Endothelial cell (in vitro differentiated cells): ENCODE measurements at places on chromosomes 6 and 20.

- DNase-seq = no peak
Measured at GRCh38 chr6:157253017-157253416, 70.3 kb downstream of the TMEM242 start.

- no peak for DNase-seq
Measured at GRCh38 chr6:35223396-35223795, 9.6 kb downstream of the SCUBE3 start.

- no peak for DNase-seq
Measured at GRCh38 chr6:3811191-3811590, 38.0 kb upstream of the FAM50B start.

DNA sequence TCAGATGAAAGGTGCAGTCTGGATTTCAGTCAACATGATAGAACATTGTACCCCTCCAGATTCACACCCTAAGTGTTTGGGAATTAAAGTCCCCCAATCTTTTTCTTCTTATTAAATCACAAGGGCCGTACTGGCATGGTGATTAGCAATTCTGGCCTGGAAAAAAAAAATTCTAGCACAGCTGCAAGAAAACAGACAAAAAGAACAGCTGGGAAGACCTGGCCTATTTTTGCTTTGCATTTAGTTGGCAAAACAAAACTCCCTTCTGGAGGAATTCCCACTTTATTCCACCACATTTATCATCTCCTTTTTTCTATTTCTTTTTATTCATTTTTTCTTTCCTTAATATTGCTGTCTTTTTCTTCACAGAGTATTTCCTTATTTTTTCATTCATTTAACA is 39.8 kb upstream of the AKAP12 start:
- no peak for DNase-seq

- DNase-seq = peak; percentile 65
Measured at GRCh38 chr20:44056010-44056698, 130.8 kb downstream of the JPH2 start.

DNA sequence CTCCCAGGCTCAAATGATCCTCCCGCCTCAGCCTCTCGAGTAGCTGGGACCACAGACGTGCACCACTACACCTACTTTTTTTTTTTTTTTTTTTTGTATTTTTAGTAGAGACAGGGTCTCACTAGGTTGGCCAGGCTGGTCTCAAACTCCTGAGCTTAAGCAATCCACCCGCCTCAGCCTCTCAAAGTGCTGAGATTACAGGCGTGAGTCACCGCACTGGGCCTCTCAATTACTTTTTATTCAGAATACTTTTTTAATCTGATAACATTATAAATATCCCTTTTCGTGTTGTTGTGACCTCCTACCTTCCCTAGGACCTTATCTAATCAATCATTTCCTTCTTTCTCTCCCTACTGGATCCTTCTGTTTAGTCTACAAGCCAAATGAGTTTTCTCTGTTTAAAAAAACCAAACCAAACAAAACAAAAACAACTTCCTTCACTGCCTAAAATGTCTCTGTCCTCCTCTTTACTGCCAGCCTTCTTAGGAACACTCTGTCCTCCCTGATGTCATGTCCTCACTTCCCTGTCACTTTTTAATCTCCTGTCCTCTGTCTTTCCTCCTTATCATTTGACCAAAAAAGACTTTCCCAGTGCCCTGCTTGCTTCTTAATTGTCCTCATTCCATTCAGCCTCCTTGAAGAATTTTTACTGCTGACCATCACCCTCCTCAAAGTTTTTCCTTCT is 85.0 kb downstream of the CAP2 start:
- DNase-seq = no peak

DNA sequence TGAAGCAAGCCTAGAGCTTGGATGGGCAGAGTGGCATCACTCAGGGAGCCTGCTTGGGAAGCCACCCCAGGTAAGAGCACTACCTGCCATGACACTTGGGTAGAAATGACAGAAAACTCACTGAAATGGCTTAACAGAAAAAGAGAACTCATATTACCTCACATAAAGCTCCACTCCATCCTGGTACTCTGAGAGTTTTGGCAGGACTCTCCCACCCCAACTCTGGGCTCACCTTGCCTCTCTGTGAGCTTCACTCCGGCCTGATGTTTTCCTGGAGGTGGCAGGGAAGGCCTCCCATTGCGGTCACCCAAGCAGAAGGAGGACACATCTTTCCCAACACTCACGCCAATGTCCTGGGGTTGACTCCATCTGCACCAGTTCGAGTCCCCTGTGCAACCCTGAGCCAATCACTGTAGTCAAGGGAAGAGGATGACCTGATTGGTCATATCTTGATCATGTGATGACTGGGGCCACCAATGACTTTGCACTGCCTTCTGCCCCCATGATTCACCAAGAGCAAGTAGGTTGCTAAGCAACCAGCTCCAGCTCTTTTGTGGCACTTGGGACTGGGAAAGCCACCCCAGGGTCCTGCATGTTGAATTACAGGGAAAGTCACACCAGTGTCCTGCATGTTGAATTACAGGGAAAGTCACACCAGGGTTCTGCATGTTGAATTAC is 446.1 kb upstream of the SULF2 start:
- DNase-seq = no peak

DNA sequence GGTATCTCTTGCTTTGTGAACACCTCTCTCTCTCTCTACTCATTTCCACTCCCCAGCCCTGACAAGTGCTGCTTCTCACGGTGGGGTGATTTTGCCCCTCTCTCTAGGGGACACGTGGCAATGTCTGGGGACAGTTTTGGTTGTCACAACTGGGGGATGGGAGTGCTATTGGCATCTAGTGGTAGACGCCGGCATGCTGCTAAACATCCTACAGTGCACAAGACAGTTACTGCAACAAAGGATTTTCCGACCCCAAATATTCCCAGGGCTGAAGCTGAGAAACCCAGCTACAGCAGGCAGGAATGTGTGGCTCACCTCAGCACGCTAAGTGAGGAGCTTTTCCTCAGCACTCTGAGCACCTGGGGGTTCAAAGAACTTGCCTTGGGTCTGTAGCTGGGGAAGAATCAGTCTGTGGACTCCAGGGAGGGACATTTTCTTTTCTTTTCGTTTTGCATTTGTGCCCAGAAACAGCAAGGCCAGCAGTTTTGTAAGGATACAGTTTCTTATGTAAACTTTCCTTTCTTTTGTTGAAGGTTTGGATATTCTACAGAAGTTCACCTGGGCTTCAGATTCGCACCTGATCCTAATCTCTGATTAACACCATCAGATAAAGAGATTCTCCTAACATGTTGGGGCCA is 246.9 kb upstream of the ZFP64 start:
- DNase-seq = no peak

DNA sequence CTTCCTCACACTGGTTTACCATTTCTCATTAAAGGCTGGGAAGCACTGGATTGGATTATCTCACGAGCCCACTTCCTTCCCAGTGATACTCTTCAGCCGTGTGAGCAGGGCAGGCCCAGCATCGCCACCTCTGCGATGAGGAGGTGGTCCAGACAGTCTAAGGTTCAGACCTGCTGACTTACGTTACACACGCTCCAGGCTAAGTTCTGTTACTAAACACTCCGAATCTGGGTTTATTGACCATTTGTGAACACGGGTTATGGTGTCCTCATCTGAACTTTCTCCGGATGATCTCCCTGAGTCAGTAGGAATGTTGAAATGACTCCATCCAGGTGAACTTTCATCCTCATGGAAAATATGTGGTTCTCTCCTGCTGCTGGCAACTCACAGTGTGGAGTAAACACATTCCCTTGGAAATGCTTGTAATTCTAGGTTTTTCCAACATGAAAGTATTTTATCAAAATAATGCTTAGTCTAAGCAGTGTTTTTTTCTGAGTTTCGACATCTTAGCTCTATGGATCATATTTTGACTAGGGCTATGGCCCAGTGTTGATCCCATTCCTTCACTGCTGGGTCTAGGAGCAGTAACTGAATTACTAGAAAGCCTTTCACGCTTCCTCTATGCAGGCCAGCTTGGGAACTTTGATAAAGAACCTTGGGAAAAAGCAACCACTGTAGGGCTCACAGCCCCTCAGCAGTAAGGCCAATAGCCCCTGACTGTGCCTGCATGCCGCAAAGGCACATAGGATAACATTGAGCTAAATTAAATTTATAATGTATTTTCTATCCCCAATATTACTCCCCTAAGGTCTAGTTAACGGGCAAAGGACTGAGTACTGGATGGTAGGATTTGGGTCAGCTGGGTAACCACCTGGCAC is 37.7 kb upstream of the PXDC1 start:
- no peak for DNase-seq

DNA sequence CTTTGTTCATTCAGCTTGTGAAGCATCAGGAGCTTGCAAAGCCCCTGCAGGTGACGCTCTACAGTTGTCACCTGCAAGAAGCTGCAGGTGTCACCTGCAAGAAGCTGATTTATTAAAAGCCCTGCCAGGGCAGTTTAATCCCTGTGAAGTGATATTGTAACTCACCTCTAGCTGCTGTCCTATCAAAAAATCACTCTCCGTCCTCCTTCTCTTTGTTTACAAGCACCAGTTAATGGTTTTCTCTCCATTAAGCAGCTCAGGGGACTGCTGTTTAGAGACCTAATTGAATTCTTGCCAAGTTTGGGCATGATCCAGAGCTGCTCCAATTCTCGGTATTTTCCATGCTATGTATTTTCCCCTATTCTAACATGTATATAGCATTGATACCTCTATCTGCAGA is 345.9 kb downstream of the ARHGAP18 start:
- no peak for DNase-seq

DNA sequence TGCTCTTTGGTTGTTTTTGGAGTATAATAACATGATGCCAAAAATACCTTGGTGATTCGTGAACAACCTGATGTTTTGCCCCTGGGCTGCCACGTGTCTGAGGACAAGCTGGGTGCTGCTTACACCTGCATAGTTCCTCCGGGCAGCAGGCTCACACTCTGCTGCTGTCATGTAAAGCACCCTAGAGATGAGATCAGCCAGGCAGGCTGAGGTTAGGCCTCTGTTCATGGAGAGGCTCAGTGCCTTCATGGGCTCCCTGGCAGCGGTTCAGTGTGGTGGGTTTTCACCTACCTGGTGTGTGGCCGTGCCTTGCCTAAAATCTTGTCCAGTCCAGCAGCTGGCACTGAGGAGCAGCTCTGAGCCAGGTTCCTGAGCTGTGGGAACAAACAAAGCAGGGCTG is 60.1 kb upstream of the TAGAP start:
- DNase-seq = no peak

DNA sequence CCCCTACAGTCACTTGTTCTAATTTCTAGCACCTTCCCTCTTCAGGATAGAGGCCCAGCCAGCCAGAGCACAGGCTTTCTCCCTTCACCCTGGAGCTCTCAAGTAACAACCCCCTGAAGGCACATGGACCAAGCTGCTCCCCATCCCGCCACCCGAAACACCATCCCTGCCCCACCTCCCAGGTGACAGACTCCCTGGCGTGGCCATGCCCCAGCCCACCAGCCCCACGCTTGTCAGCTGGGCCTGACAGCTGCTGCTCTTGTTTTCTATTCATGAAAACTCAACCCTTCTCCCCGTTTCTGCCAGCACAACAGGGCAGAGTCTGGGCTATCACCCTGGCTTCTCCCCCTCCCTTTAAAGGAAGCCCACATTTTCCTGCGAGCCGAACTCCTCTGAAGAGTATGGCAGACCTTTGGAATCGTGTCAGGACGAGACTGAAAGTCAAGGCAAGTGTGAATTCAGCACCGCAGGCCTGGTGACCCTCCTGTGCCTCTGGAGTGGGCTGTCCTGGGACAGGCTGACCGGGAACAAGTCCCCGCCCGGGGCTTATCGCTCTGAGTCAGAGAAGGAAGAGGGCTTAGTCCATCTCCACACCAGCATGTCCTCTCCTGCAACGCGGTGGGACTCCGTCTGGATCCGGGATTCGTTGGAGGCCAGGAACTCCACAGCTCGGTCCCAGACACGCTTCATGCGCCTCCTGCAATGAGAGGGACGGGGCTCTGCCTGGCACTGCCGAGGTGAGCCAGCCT is 16.7 kb downstream of the LEMD2 start:
- DNase-seq = no peak

GRCh38 chr6:85568411-85568810 is 25.2 kb downstream of the SNX14 start:
- no peak for DNase-seq
